Activated CD4-positive, alpha-beta memory T cell treated with anti-CD3 and anti-CD28 coated beads, Interleukin-2, amount 10 ng/mL, durations not matched to agents 7 days and 5 days (primary cell): ENCODE measurements at places on chromosomes 4 and X. TPM values are rescaled to one million over a fixed set of nuclear protein-coding genes. Genes with fewer than 3 reads are reported as not detected.

The SYN1 gene
- 0.40 TPM for total RNA-seq

The MAGEA9B gene
- not detected for total RNA-seq

DNA sequence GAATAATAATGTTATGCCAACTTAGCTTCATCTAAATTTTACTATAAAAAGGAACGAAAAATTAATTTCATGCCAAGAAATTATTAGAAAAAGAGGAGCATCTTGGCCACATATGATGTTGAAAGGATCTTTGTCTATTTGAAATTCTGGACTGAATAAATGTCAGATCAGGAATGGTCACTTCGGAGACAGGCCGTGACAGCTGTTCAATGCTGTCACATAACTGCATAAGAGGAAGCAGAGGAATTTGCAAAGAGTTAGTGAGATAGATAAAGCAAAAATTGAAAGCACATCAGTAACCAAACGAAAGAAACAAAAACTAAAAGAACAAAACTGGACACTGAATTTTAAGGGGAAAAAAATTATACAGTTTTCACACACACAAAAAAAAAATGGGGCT, 100.9 kb downstream of the GASK1B start:
- no peak overlapping the region for H3K27ac ChIP-seq
- H3K4me1 ChIP-seq, result no peaks in the 10 kb centered on the region
- no peak overlapping the region for H3K4me3 ChIP-seq
- H3K36me3 ChIP-seq, result no peaks in the 10 kb centered on the region
- DNase-seq, result no peak

DNA sequence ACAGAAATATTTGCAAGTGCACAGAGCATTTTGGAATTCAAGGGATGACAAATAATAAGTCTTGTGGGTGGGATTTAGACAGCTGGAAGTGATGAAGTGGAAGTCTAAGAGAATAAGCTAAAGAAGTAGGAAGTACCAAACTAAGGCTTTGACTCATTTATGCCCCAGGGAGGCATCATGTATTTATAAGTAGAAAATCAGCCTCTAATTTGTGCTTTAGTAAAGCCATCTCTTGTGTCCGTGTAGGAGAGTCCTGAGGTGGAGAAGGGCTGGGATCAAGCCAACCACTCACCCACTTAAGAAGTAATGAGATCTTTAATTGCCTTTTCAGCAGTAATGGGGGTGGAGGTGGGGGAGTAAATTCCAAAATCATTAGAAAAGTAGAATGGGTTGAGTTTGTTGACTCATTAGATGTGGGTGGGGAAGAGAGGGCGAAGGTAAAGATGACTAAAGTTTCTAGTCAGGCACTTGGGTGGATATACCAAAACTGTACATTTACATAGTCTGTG, 356.7 kb downstream of the STIM2 start:
- no peaks in the 10 kb centered on the region for H3K27me3 ChIP-seq
- H3K4me1 ChIP-seq, result no peaks in the 10 kb centered on the region
- DNase-seq, result no peak
- H3K4me3 ChIP-seq, result no peak overlapping the region
- H3K36me3 ChIP-seq, result no peaks in the 10 kb centered on the region

GRCh38 chrX:50168241-50168687, 32.5 kb downstream of the AKAP4 start:
- DNase-seq, result no peak
- peaks cover 11% of the 10 kb centered on the region for H3K4me1 ChIP-seq
- no peaks in the 10 kb centered on the region for H3K27me3 ChIP-seq
- no peak overlapping the region for H3K4me3 ChIP-seq

The NPY2R gene
- total RNA-seq, result not detected

DNA sequence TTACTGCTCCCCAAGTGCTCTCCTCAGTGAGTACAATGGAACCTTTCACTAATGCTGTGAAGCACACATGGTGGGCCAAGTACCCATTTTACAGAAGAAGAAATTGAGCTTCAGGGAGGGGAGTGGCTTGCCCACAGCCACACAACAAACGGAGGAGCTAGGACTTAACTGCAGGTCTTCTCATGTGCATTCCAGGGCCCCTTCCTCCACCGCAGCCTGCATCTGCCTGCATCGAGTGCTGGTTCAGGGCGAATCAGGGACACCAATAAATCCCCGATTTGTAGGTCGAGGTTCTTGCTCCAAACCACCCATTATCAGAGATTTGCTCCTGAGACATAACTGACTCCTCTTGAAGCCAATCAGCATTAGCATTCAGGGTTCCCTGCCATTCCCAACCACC, 100.9 kb downstream of the MAMLD1 start:
- peaks cover 5% of the 10 kb centered on the region for H3K36me3 ChIP-seq
- no peak overlapping the region for H3K4me3 ChIP-seq
- H3K27me3 ChIP-seq, result no peaks in the 10 kb centered on the region

- H3K36me3 ChIP-seq, result no peaks in the 10 kb centered on the region
- H3K27ac ChIP-seq, result no peak overlapping the region
- peaks cover 26% of the 10 kb centered on the region for H3K27me3 ChIP-seq
- H3K4me1 ChIP-seq, result peaks cover 5% of the 10 kb centered on the region
Measured at GRCh38 chr4:140269369-140269768, 104.1 kb upstream of the SCOC start.

The TGIF2LX gene
- not detected for total RNA-seq
